Neural crest cell (in vitro differentiated cells): ENCODE measurements at places on chromosomes 11 and 22. TPM values are rescaled to one million over a fixed set of nuclear protein-coding genes. Genes with fewer than 3 reads are reported as not detected.

DNA sequence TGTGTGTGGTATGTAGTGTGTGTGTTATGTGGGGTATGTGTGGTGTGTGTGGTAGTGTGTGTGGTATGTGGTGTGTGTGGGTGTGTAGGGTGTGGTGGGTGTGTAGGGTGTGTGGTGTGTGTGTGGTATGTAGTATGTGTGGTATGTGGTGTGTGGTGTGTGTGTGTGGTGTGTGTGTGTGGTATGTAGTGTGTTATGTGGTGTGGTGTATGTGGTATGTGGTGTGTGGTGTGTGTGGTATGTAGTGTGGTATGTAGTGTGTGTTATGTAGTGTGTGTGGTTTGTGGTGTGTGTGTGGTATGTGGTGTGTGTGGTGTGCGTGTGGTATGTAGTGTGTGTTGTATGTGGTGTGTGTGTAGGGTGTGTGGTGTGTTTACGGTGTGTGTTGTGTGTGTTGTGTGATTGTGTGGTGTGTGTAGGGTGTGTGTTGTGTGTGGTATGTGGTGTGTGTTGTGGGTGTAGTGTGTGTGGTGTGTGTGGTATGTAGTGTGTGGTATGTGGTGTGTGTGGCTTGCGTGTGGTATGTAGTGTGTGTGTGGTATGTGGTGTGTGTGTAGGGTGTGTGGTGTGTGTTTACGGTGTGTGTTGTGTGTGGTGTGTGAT, 4.2 kb upstream of the PPP6R2 start:
- DNase-seq, result no peak
- H3K27ac ChIP-seq, result no peak overlapping the region
- H3K27me3 ChIP-seq, result no peaks in the 10 kb centered on the region
- H3K36me3 ChIP-seq, result no peaks in the 10 kb centered on the region

DNA sequence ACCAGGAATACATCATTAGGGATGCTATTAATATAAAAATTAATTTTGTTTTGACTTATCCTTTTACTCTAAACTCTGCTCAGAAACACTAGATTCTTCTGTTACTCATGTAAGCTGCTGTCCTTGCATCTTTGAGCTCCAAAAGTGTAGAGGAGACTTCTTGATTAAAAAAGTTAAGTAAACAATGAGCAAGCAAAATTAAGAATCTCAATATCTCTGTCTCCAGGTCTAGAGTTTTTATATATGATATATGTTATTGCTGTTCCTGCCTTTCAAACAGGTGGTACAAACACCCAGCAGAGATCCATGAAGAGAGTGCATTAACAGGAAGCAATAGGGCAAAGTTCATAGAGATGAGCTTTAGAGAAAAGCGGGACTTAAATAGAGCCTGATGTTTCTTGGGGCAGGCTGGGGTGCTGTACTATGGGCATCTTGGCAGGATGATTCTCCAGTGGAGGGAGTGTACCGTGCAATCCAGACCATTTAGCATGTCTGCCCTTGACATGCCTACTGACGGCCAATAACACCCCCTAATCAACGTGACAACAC, 6.9 kb downstream of the MAPK1 start:
- H3K27me3 ChIP-seq, result no peaks in the 10 kb centered on the region
- H3K4me3 ChIP-seq, result peak overlapping the region; percentile 17
- H3K36me3 ChIP-seq, result no peaks in the 10 kb centered on the region

Gene ZP1
- total RNA-seq, result not detected in 2 replicates

Gene AMOTL1
- 67.5 and 69.0 TPM in 2 replicates for total RNA-seq

Gene CYP2R1
- total RNA-seq, result 16.9 and 18.5 TPM in 2 replicates

GRCh38 chr11:130813638-130814037, 102.6 kb downstream of the SNX19 start:
- H3K27me3 ChIP-seq, result no peaks in the 10 kb centered on the region
- DNase-seq, result no peak
- no peaks in the 10 kb centered on the region for H3K36me3 ChIP-seq
- H3K27ac ChIP-seq, result no peak overlapping the region
- H3K4me3 ChIP-seq, result no peak overlapping the region

DNA sequence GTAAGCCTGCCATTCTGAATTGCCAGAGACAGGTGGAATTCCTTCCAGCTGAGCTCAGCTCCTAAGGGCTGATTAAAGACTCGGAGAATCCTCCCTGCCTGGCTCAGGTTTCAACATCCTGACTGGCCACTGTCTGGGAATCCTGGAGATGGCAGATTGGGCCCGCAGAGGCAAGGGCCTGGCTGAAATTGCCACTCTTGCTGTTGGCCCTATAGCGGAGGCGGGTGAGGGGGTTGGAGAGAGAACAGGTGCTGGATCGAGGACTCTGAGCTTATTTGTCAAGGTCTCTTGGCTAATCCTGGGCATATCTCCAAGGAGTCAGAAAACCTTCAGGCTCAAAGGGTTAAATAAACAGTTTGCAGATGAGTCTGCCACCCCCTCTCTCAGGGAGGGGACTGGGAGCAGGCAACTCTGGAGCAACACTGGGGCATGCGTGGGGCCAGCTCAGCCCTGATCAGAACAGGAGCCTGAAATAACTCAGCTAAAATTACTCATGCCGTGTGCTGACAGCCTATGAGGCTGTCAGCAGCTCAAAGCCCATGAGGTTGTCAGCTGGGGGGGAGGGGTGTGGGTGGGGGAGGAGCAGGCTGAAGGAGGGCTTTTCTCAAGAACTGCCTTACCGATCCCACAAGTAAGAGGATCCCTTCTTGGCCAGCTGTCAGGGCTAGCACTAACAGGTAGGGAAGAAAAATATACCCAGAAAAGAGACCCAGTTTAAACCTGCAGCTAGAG, 14.7 kb upstream of the MFRP start:
- H3K27me3 ChIP-seq, result peaks cover 46% of the 10 kb centered on the region
- no peak for DNase-seq
- no peak overlapping the region for H3K27ac ChIP-seq
- H3K36me3 ChIP-seq, result no peaks in the 10 kb centered on the region
- peak overlapping the region; percentile 63 for H3K4me3 ChIP-seq

- H3K4me1 ChIP-seq, result no peaks in the 10 kb centered on the region
- DNase-seq, result no peak
- no peaks in the 10 kb centered on the region for H3K27me3 ChIP-seq
Measured at GRCh38 chr11:29005401-29005980, 897.3 kb downstream of the METTL15 start.

DNA sequence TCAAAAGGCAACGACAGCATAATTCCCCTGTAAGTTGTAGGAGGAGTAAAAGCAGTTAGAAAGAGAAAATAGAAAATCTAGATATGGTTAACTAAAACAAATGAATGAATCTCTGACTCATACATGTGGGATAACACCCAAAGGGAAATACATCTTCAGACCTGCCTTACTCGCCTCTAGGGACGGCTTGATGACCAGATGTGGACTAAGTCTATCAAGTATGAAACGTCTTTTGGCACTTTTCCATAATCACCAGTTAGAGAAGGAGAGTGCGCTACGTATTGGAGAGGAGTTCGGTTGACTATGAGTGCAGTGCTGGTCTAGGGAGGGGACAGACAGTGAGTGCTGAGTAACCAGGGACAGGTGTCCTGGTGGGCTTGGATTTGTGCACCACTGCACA, 459.9 kb downstream of the OPCML start:
- no peak for DNase-seq
- peaks cover 5% of the 10 kb centered on the region for H3K4me1 ChIP-seq
- no peak overlapping the region for H3K4me3 ChIP-seq
- no peaks in the 10 kb centered on the region for H3K36me3 ChIP-seq

GRCh38 chr11:127693686-127694085, 693.1 kb upstream of the KIRREL3 start:
- no peak for DNase-seq
- H3K4me3 ChIP-seq, result no peak overlapping the region
- no peaks in the 10 kb centered on the region for H3K36me3 ChIP-seq
- no peaks in the 10 kb centered on the region for H3K4me1 ChIP-seq
- no peaks in the 10 kb centered on the region for H3K27me3 ChIP-seq
- H3K27ac ChIP-seq, result no peak overlapping the region

- H3K36me3 ChIP-seq, result no peaks in the 10 kb centered on the region
- H3K4me1 ChIP-seq, result peaks cover 35% of the 10 kb centered on the region
- no peak overlapping the region for H3K4me3 ChIP-seq
- no peaks in the 10 kb centered on the region for H3K27me3 ChIP-seq
- no peak overlapping the region for H3K27ac ChIP-seq
- no peak for DNase-seq
Measured at GRCh38 chr11:64409707-64410403, 50.9 kb downstream of the RPS6KA4 start.

DNA sequence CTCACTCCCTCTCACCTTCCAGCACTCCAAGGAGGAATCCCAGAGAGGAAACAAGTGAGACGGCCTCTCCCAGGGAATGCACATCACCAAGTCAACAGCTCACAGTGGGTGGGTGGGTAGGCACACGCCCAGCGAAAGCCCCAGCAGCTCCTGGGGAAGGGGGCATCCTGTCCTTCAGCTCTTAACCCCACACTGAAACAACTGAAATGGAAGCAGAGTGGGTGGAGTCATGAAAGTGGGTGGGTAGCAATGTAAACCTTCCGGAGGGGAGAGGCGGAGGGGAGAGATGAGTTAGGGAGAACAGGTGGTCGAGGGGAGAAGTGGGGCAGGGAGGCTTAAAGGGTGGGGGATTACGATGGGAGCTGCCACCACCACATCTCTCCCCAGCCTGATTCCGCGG, 5.4 kb downstream of the MCHR1 start:
- no peak for DNase-seq
- no peak overlapping the region for H3K27ac ChIP-seq
- H3K36me3 ChIP-seq, result no peaks in the 10 kb centered on the region
- peaks cover 40% of the 10 kb centered on the region for H3K27me3 ChIP-seq
- H3K4me1 ChIP-seq, result peaks cover 24% of the 10 kb centered on the region
- H3K4me3 ChIP-seq, result no peak overlapping the region
